Testis (tissue), 5 donors: ENCODE measurements at places on chromosomes 16 and 17. TPM values are rescaled to one million over a fixed set of nuclear protein-coding genes. Genes with fewer than 3 reads are reported as not detected.

The CES1 gene
- 2.1 TPM for total RNA-seq

DNA sequence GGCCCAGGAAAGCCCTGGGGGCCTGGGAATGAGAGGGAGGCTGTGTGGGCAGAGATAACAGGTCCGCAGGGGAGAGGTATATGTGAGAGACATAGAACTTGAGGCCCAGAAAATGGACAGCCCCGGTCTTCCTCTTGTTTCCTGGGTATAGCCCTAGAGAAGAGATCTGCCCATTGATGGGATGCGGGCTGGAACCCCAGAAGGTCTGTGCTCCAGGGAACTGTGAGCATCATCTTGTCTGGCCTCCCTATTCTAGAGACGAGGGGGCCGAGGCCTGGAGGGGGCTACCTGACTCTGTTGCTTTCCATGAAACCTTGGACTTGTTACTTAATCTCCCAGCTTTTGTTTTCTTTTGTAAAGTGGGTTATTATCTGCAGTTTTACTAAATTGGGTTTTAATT, 53.9 kb downstream of the NKD1 start:
- H3K27ac ChIP-seq, result peak overlapping the region; percentile 76
- peaks cover 39% of the 10 kb centered on the region for H3K4me1 ChIP-seq
- H3K27me3 ChIP-seq, result no peaks in the 10 kb centered on the region

- peaks cover 21% of the 10 kb centered on the region for H3K4me1 ChIP-seq
- H3K4me3 ChIP-seq, result peak overlapping the region; percentile 68
- H3K27me3 ChIP-seq, result no peaks in the 10 kb centered on the region
- H3K36me3 ChIP-seq, result no peaks in the 10 kb centered on the region
These were observed 663 bp downstream of the CYB5D1 start for GRCh38 chr17:7858522-7858810.

DNA sequence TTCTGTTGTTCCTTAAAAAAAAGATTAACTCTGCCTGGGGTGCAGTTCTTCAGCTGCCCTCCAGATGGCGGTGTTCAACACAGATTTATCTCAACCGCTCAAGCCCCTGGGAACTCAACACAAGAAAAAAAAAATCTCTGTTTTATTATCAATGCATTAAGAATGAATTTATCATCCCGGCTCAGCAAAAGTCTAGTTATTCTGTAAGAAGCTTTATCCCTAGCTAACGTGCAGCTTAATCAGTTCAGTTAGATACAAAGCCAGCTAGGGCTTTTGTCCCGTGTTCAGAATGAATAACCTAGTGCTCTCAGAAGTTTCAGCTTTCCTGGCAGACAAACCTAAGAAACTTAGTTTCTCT, 475.9 kb upstream of the CCL2 start:
- H3K4me3 ChIP-seq, result no peak overlapping the region
- no peak overlapping the region for H3K27ac ChIP-seq
- no peaks in the 10 kb centered on the region for H3K36me3 ChIP-seq
- peaks cover 3% of the 10 kb centered on the region for H3K4me1 ChIP-seq
- DNase-seq, result peak; percentile 68

The FAM171A2 gene
- total RNA-seq, result 2.0 TPM

The MYO15B gene
- total RNA-seq, result 139 TPM

DNA sequence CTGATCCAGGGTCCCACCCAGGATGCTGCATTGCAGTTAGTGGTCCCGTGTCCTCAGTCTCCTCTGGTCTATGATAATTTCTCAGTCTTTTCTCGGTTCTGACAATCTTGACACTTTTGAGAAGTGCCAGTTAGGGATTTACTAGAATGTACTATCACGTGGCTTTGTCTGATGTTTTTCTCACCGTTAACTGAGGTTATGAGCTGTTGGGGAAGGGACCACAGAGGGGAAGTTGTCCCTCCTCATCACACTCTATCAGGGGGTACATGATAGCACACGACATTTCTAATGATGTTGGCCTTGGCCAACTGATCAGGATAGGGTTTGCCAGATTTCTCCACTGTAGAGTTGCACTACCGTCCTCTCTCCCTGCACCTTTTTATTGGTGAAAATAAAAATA, 250.9 kb upstream of the SDK2 start:
- H3K36me3 ChIP-seq, result no peaks in the 10 kb centered on the region
- H3K27ac ChIP-seq, result no peak overlapping the region
- H3K4me1 ChIP-seq, result no peaks in the 10 kb centered on the region
- no peak overlapping the region for H3K4me3 ChIP-seq
- no peak for DNase-seq
- H3K27me3 ChIP-seq, result no peaks in the 10 kb centered on the region

- no peaks in the 10 kb centered on the region for H3K4me1 ChIP-seq
- H3K4me3 ChIP-seq, result no peak overlapping the region
- no peak for DNase-seq
- no peak overlapping the region for H3K27ac ChIP-seq
These were observed 34.7 kb downstream of the ADCY7 start for GRCh38 chr16:50300942-50301625.

DNA sequence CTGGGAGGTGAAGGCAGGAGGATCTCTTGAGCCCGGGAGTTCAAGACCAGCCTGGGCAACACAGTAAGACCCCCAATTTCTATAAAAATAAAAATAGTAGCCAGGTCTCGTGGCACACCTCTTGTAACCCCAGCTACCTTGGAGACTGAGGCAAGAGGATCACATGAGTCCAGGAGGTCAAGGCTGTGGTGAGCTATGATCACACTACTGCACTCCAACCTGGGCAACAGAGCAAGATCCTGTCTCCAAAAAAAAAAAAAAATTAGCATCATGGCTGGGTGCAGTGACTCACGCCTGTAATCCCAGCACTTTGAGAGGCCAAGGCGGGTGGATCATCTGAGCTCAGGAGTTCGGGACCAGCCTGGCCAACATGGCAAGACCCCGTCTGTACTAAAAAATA, 6.7 kb upstream of the CBX2 start:
- no peak overlapping the region for H3K27ac ChIP-seq
- H3K4me3 ChIP-seq, result no peak overlapping the region
- no peaks in the 10 kb centered on the region for H3K27me3 ChIP-seq
- no peaks in the 10 kb centered on the region for H3K4me1 ChIP-seq
- DNase-seq, result no peak

The PPY gene
- total RNA-seq, result not detected
